Type B pancreatic cell (in vitro differentiated cells): ENCODE measurements at places on chromosomes 3 and 15.

DNA sequence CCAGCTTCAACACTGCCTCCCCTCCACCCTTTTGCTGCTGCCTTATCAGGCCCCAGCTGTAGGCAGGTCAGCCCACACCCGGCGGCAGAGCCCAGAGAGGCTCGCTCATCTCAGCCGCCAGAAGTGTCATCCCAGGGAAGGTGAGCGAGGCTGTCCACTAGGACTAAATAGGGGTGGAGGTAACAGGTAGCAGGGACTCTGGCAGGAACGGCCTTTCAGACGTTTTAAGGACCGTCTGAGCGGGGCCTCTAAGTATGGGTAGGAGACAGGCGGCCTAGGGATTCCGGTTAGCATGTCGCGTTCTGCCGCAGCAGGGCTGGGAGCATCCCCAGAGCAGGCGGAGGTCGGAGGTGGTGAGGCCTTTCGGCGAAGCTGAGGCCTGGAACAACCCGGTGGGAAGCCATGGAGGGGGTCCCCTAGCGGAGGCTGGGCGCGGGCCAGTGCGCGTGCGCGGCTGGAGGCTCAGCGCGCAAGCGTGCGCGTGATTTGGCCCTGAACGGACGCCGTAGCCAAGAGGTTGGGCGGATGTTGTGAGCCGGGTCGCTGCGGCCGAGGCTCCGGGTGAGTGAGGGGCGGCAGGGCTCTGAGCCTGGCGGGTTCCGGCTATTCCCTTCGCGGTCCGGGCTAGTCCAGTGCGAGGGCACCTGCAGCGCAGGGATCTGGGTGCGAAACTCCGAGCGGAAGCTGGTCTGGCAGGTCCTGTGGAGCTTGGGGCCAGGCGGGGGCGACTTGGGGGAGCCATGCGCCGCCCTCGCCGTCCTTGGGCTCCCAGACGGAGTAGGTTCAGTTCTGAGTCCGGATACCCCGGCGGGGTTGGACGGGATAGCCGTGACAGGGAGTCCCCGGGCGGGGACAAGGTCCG is at the start of the genes MST1 and RNF123:
Gene MST1 (minus strand): TSS at position 429 of the 862 bp plus-strand sequence. CDS start 783 bp downstream, outside the sequence.
Gene RNF123 (plus strand): TSS at position 512 of the 862 bp plus-strand sequence. CDS start 1,609 bp downstream, outside the sequence.
- peak; percentile 95 for DNase-seq

DNA sequence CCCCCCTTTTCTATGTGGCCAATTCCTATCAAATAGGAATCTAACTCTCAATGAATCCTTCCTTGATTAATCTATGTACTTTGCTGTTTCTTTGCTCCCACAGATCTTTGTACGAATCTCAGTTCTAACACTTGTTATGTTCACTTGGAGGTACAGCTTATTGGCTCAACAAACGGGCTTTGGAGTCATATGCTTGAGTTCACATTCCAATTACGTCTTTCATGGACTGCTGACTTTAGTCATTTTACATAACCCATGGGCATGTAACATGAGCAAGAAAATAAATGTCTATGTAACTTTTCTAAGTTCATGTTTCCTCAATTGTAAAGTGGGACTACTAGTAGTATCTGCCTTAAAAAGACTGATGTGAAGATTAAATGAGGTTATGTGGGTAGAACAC is 123.2 kb upstream of the TBC1D5 start:
- DNase-seq, result no peak

DNA sequence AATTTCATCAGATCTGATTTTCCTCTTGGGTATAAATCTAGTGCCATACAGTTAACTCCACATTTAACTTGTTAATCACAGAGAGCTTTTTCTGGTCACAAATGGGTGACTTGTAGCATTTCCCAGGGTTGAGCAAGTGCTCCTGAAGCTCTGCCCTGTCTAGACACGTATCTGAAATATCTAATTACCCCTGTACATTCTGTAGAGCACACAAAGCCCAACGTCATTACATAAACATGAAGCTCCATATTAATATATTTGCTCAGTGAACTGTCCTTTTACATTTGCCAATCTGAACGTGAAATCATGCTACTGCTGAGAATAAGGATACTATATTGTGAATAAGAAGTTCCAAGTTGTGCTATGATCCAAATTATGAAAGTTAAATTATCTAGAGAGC is 49.0 kb downstream of the THBS1 start:
- no peak for DNase-seq

DNA sequence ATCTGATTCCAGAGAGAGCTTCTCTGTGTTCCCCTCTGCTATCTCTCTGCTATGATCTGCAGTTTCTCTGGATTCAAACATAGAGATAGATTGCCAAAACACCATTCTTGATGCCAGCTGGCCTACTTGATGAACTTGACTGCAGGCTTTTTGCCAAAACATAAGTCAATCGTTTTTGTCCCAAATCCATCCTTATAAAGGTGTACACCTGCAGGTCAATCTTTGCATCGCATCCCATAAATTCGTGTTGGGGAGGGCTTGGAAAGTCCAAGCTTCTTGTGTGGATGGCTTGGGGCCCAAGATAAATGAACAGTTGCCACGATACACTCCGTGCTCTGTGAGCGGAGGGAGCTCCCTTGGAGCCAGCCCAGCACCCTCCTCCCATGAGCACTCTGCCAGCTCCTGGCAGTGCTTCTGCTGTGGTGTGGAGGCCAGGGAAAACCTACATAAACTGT is 2.7 kb downstream of the CERS3 start:
- no peak for DNase-seq

DNA sequence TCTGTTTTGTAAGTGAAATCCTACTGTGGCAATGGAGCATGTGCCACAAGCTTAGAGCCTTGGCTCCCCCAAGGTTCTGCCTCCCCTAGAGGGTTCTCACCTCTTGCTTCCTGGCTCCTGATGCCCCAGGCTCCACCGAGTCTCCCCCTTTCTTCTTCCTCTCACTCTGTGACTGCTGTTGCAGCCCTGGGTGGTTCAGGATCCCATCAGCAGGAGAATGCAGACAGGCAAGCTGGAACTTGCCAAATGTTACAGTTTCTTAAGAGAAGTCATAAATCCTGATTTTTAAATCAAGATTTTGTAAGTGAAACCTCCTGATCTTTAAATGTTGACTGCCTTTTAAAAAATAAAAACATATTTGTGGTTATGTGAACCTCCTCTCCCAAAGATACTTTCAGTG is 133.9 kb downstream of the CCNL1 start:
- DNase-seq, result no peak

DNA sequence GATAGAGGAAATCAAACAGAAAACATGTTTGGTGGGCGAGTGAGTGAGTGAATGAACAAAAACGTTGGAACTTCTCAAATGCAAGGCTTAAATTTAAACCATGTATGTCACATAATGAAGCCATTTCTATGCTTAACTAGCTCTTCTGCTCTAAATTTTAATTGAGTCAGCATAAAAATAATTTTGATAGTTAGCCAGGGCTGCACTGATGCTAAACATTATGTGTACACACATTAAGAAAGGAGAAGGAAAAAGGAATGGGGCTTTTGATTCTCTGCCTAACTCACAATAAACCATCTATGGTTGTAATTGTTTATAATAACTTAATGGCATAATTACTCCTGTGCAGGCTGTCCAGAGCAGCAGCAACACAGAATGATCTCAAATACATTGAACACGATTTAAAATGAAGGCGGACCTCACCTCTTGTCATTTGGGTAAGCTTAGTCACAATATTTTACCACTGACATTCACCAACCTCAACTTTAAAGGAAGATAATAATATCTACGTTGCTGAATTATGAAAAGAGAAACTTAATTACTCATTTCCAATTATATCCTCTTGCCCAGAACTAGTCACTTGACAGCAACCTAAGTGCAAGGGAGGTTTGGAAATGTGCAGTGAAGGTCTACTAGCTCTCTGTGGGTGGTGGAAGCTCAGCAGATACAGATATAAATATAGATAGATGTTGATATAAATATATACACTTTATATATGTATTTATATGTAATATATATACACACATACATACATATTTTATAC is 318.4 kb upstream of the TRIM42 start:
- DNase-seq, result no peak

DNA sequence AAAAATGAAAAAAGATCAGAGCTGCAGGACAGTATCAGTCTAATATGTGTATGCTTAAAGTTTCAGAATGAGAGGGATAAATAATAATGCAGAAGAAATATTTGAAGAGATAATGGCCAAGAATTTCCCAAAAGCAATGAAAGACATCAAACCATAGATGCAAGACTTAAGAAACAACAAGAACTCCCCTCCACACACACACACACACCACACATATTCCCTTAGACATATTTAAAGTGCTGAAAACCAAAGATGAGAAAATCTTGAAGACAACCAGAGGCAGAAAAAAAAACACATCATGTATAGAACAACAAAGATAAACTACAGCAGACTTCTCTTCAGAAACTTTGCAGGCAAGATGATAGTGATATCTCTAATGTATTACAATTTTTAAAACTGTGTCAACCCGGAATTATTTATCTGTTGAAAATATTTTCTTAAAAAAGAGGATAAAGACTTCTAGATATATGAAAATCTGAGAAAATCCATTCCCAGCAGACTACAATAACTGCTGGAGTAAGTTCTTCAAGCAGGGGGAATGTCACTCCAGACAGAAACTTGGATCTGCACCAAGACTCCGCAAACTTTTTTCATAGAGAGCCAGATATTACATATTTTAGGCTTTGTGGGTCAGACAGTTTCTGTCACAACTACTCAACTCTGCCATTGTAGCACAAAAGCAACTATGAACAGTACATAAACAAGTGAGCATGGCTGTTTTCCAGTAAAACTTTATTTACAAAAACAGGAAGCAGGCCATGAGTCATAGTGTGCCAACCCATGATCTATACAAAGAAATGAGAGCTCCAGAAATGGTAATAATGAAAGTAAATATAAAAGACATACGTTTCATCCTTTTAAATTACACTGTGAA is 223.4 kb upstream of the CGNL1 start:
- no peak for DNase-seq

DNA sequence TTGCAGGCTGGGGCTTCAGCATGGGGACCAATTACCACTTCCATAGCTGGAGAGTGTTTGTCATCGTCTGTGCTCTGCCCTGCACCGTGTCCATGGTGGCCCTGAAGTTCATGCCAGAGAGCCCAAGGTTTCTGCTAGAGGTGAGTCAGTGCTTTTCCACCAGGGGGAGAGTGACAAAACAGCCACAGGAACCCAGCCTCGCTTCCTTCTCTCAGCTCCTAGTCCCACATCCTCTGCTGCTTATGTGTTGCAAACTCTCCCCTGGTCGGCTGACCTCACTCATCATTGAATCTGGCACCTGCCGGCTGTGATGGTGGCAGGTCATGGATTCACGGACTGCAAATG is 158.3 kb downstream of the SV2B start:
- no peak for DNase-seq

- DNase-seq, result no peak
These were observed 161.5 kb downstream of the FOXP1 start for GRCh38 chr3:71421820-71422566.

DNA sequence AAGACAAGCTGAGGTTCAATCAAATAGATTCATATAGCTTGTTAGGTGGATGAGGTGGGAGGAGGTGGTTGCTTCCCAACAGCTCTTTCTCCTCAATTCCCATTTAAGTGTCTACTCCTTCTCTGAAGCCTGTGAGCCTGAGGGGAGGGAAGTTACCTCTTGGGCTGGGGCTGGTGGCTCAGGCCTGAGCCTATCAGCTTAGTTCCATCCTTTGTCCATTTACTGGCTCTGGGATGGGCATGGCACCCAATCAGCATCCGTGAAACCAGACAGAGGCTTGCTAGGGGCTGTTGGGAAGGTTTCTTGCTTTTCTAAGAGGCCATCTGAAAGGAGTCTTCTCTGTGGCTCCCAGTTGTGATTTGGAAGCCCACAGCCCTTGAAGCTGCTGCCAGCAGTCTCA is 57.3 kb downstream of the TAMM41 start:
- DNase-seq, result no peak

DNA sequence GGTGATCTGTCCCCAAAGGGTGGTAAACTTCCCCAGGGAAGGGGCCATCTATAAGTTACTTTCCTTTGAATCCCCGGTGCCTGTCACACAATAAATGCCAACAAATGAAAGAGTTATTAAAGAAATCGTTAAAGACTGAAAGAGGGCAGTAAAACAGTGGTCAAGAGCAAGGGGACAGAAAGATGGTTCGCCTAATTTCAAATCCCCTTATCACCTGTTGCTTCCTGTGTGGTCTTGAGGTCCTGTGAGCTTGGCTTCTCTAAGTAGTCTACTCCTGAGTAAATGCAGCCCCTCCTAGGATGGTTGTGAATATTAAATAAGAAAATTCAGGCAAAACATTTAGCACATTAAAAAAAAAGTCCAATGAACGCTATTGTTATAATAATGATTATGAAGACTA is 225.7 kb upstream of the ADAMTS9 start:
- DNase-seq, result no peak

GRCh38 chr3:13655061-13655913 is 106.4 kb downstream of the FBLN2 start:
- peak; percentile 82 for DNase-seq

GRCh38 chr15:99562238-99562637 is 3.5 kb upstream of the MEF2A start:
- no peak for DNase-seq

DNA sequence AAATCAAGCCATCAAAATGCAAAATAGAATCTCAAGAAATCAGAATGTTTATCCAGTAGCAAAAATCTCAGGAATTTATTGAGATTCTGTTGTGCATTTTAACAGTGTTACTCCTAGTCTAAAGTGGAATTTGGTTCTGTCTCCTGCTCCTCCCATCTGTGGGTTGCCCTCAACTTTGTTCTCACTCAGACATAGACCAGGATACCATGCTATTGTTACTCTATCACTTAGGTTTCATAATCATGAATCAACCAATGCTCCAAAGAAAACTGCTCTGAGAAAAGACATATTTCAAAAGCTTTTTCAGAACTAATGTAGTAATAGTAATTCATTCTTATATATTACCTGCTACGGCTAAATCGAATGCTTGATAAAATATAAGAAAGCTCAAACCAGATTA is 274.7 kb downstream of the RBMS3 start:
- DNase-seq, result no peak

- DNase-seq, result no peak
These were observed 86.9 kb downstream of the PEX5L start for GRCh38 chr3:179949869-179950268.

GRCh38 chr3:175932586-175932985 is 1073.5 kb downstream of the NAALADL2 start:
- no peak for DNase-seq

GRCh38 chr3:8736436-8736835 is 2.8 kb downstream of the CAV3 start:
- no peak for DNase-seq

- DNase-seq, result no peak
These were observed 62.7 kb upstream of the MRPS22 start for GRCh38 chr3:139281096-139281495.

DNA sequence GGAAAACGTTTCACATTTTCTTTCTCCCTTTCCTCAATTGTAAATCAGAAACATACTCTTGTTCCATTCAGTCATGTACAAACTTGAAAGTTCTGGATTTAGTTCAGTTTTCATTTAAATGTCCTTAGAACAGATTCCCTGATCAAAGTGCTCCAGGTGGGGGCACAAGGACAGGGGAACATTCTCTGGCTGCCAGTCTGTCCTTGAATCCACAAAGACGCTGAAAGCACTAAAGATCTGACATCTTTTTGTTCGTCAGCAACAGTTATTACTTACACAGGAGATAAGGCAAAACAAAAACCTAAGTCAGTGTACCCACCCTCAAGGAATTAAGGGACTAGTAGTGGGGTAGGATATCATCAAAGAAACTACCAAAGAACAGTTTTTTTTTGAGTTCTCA is 139.2 kb downstream of the GHSR start:
- no peak for DNase-seq

GRCh38 chr15:75545064-75545463 is 34.1 kb downstream of the PTPN9 start:
- DNase-seq, result no peak
